NCI-H2029 (cell line): ENCODE measurements at places on chromosomes 1 and 21.

DNA sequence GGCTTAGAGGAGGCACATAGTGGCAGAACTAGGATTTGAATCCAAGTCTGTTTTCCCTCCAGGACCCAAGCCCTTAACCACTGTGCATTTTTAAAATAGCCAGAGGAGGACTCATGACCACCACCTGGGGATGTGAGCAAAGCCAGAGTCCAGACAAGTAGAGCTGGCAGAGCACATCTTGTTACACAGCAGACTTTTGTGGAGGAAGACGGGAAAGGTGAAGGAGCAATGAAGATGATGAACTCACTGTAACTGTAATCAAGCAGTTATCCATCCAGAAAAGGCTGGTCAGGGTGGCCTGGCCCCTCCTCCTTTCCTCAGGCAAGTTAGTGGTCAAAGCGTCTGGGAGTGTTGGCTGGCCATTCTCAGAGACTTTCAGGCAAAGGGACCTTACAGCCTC, 50.9 kb downstream of the SLC44A3 start:
- DNase-seq: no peak

GRCh38 chr1:199685369-199685768, 342.1 kb upstream of the NR5A2 start:
- DNase-seq: no peak

- no peak for DNase-seq
Measured at GRCh38 chr1:214455971-214456867, 95.2 kb downstream of the PTPN14 start.

DNA sequence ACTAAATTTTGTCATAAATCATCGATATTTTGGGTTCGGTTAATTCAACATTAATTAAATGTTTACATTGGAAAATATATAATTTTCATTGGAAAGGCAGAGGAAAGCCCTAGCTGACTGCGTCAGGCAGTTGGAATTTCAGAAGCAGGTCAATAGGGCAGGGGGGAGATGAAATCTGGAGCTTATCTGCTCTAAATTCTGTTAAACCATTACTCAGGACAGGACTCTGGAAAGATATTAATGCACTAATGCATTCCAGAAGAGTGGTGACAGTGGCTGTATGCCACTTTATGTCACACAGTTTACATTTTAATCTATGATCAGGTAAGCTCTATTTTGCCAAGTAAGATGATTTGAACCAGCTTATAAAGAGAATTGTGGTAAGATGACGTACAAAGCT, 153.0 kb upstream of the B3GALT2 start:
- DNase-seq: no peak

DNA sequence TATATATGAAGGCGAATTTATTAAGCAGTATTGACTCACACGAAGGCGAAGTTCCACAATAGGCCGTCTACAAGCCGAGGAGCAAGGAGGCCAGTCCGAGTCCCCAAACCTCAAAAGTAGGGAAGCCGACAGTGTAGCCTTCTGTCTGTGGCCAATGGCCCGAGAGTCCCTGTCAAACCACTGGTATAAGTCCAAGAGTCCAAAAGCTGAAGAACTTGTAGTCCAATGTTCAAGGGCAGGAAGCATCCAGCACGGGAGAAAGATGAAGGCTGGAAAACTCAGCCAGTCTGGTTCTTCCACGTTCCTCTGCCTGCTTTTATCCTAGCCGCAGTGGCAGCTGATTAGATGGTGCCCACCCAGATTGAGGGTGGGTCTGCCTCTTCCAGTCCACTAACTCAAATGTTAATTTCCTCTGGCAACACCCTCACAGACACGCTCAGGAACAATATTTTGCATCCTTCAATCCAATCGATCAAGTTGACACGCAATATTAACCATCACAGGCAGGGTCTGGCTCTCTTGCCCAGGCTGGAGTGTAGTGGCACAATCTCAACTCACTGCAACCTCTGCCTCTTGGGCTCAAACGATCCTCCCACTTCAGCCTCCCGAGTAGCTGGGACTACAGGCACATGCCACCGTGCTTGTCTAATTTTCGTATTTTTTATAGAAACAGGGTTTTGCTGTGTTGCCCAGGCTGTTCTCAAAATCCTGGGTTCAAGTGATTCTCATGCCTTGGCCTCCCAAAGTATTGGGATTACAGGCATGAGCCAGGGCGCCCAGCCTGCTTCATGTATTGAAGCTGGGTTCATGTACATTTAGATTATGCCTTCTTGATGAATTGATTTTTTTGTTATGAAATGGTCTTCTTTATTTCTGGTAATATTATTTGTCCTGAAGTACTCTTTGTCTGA, 85.3 kb downstream of the DHRS3 start:
- DNase-seq: no peak

DNA sequence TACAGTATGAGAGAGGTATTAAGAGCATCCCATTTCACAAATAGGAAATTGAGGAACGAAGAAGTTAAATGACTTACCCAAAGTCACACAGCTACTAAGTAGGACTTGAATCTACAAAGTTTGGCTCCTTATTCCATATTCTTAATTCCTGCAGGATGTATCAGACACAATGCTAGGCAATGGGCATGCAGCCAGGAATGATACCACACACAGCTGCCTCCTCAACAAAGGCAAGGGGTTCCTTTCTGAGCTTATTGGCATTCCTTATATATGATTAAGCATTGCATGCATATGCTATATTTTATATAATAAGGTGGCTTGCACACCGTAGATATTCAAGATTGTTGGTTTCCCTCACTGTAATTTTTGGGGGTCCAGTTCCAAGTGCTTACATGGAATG, 34.2 kb upstream of the JUN start:
- DNase-seq: peak; percentile 55

DNA sequence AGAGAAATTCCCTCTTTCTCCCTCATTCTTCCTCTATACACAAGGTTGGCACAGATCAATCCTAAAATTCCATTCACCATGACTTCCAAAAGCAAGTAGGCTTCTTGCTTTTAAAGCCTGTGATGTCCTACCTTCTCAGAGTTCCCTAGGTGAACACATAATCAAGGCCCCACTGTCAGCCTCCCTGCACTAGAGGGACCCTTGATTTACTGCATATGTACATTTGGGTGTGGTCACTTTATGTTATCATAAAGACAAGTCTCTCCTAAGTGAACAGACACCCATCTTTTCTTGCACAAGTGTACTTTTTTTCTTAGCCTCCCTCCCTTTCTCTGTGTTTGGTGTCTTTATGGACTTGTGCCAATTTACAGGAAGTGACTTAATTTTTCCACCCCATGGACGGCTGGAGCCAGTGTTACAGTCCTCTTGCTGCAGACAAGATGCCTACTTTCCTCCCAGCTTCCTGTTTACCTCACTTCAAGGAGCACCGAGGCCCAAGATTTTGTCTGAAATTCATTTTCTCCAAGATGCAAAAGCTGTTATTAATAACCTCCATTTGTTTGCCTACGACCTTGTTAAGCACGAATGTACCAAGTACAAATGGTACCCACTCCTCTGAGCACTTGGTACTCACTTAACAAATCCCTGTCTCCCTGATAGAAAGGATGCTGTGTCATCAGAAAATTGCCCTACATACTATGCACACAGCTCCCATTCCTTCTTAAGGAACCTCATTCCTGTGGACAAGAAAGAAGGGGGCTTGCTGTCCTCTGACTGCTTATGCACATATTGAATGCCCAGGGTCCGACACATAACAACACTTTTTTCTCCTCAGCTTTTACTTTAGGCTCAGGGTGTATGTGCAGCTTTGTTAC, 82.8 kb upstream of the SLC44A3 start:
- no peak for DNase-seq

- no peak for DNase-seq
Measured at GRCh38 chr1:20325844-20326420, 35.3 kb downstream of the VWA5B1 start.

- no peak for DNase-seq
Measured at GRCh38 chr1:14143777-14144176, 443.8 kb downstream of the PRDM2 start.

DNA sequence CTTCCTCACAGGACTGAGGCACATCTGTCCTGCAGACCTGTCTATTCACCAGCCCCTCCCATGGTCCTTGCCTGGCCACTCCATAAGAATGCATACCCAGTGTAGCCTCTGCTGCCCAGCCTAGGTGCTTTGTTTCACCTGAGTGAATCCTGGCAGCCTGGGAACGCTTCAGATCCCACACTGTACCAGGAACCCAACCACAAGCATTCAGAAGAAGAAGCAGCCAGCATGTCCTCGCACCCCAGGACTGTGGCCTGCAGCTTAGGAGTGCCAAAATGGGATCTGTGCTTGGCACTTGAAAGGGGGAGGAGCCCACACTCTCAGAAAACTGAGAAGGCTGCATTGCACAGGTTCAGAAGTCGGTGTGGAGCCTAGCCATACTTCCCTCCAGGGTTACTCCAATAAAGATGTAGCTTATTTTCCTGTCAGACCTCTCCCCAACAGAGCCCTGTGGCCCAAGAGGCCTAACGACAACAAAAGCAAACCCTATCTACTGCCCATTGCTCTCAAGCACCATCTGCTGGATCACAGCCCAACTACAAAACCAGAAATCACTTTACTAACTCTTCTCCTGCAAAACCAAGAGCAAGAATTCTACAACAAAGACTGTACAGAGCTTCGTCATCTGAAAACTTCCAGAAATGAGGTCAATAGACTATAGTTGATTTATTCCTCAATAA, 923.1 kb upstream of the NEGR1 start:
- DNase-seq: no peak

DNA sequence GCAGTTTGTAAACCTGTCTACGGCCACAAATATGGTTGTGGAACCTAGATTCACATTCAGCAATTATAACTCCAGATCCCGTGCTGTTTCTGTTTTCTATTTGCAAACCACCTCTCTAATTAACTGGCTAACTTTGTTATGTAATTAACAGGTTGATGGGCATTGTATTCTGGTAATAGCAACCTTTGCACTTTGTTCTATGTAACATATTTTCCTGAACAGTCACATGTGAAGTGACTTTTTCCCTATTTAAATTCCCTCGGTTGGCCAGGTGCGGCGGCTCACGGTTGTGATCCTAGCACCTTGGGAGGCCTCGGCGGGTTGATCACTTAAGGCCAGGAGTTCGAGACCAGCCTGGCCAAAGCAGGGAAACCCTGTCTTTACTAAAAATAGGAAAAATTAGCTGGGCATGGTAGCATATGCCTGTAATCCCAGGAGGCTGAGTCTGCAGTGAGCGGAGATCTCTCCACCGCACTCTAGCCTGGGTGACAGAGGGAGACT, 1.4 kb downstream of the ACADM start:
- DNase-seq: no peak

GRCh38 chr1:53001128-53001527, 60.9 kb upstream of the PODN start:
- DNase-seq: no peak

GRCh38 chr1:97621955-97622354, 298.9 kb downstream of the DPYD start:
- DNase-seq: no peak

- no peak for DNase-seq
Measured at GRCh38 chr1:44848456-44849181, 5.6 kb upstream of the PTCH2 start.

GRCh38 chr1:199545780-199546179, 481.7 kb upstream of the NR5A2 start:
- no peak for DNase-seq

- no peak for DNase-seq
Measured at GRCh38 chr1:171351961-171352360, 38.0 kb downstream of the FMO4 start.

DNA sequence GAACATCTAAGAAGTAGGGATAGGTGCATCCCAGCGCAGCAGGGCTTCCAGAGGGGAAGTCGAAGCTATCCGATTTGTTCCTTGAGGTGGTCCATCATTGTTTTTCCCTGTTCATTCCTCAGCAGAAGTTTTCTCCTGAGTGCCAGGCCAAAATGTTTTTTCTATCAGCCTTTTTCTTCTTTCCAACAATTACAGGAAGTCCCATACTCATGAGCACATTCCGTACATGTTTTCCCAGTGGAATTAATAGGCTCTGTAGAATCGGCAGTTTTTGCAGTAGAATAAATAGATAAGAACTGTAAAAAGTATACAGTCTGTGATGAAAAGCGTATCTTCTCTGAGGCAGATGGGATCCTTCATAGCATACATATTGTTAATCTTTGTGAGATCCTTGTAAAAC, 24.8 kb downstream of the CD101 start:
- DNase-seq: no peak

- DNase-seq: peak; percentile 98
Measured at GRCh38 chr1:234724516-234725176, 114.7 kb upstream of the IRF2BP2 start.

- no peak for DNase-seq
Measured at GRCh38 chr1:31479811-31480210, 66.8 kb downstream of the SERINC2 start.

GRCh38 chr1:34358636-34359035, 181.9 kb downstream of the C1orf94 start:
- DNase-seq: no peak

- DNase-seq: no peak
Measured at GRCh38 chr1:28340221-28340974, 11.6 kb downstream of the MED18 start.

DNA sequence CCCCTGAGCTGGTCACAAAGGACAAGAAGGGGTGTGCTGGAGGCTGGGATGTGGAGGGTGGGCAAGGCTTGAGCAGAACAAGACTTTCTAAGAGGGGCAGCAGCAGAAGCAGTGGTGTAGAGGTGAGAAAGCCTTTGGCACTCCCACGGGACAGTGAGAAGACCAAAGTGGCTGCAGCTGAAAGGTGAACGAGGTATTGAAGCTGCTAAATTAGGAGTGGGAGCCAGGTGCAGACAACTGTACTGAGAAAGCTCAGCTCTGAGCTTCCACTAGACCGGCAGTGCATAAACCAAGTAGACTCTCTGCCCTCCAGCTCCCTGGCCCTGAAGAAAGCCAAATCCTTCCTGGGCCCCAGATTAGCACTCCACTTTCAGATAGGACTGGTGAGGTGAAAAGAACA, 93.0 kb downstream of the VWA5B1 start:
- no peak for DNase-seq

- no peak for DNase-seq
Measured at GRCh38 chr1:19038096-19038495, 81.6 kb upstream of the IFFO2 start.

- peak; percentile 85 for DNase-seq
Measured at GRCh38 chr1:185483664-185484450, 166.8 kb upstream of the IVNS1ABP start.

DNA sequence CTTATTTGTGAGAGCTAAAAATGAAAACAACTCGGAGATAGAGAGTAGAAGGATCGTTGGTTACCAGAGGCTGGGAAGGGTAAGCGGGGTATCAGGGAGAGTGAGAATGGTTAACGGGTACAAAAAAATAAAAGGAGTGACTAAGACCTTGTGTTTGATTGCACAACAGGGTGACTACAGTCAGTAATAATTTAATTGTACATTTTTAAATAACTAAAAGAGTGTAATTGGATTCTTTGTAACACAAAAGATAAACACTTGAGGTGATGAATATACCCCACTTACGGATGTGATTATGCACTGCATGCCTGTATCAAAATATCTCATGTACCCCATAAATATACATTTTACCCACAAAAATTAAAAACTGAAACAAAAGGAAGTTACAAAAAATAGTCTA, 29.4 kb downstream of the FOXJ3 start:
- DNase-seq: no peak
